Glomerular endothelial cell (primary cell): ENCODE measurements at places on chromosomes 1 and 21. TPM values are rescaled to one million over a fixed set of nuclear protein-coding genes. Genes with fewer than 3 reads are reported as not detected.

The CPLANE2 gene
- total RNA-seq = 2.7 and 4.1 TPM in 2 replicates

The AHCYL1 gene
- 35.0 and 51.6 TPM in 2 replicates for total RNA-seq

The UQCRHL gene
- total RNA-seq = 0.76 and 2.3 TPM in 2 replicates

The AMY1A gene
- not detected in 2 replicates for total RNA-seq

The ACKR1 gene
- 0.06 TPM in 1 of 2 replicates, not detected in the other for total RNA-seq

The CHIA gene
- not detected in 2 replicates for total RNA-seq

The MAP3K21 gene
- total RNA-seq = 0.53 and 1.1 TPM in 2 replicates
